ENCODE measurements at places on chromosomes 16 and 17. TPM values are rescaled to one million over a fixed set of nuclear protein-coding genes. Genes with fewer than 3 reads are reported as not detected.

- no peaks in the 10 kb centered on the region for H3K27me3 ChIP-seq
- no peaks in the 10 kb centered on the region for H3K36me3 ChIP-seq
- H3K4me1 ChIP-seq = no peaks in the 10 kb centered on the region
Observed at GRCh38 chr17:81120149-81120484, 45.2 kb upstream of the PVALEF start.

Gene TAC4
- total RNA-seq = not detected

Gene CDK5R1
- total RNA-seq = 2.5 TPM

GRCh38 chr17:57295526-57296023 is 39.3 kb downstream of the MSI2 start:
- H3K27ac ChIP-seq = no peak overlapping the region
- no peak for DNase-seq
- H3K36me3 ChIP-seq = peaks cover 59% of the 10 kb centered on the region
- no peaks in the 10 kb centered on the region for H3K27me3 ChIP-seq
- no peak overlapping the region for H3K4me3 ChIP-seq

GRCh38 chr17:48840441-48840840 is 9.6 kb downstream of the CALCOCO2 start:
- H3K4me3 ChIP-seq = no peak overlapping the region
- no peaks in the 10 kb centered on the region for H3K27me3 ChIP-seq
- peaks cover 36% of the 10 kb centered on the region for H3K36me3 ChIP-seq
- no peak for DNase-seq

DNA sequence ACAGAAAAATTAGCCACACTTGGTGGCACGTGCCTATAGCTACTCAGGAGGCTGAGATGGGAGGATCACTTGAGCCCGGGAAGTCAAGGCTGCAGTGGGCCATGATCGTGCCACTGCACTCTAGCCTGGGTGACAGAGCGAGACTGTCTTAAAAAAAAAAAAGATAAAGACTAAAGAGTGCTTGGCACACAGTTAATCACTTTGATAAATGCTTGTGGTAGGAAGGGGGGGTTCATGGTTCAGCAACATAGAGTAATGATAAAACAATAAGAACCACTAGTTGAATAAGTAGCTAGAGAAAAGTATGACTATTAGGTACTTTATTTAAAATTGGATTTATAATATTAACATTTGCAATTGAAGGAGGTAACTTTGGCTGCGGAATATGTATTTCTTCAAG is 43.3 kb downstream of the USP32 start:
- H3K36me3 ChIP-seq = peaks cover 4% of the 10 kb centered on the region
- H3K4me3 ChIP-seq = no peak overlapping the region
- peaks cover 11% of the 10 kb centered on the region for H3K4me1 ChIP-seq
- no peaks in the 10 kb centered on the region for H3K27me3 ChIP-seq
- DNase-seq = no peak
- H3K27ac ChIP-seq = no peak overlapping the region

DNA sequence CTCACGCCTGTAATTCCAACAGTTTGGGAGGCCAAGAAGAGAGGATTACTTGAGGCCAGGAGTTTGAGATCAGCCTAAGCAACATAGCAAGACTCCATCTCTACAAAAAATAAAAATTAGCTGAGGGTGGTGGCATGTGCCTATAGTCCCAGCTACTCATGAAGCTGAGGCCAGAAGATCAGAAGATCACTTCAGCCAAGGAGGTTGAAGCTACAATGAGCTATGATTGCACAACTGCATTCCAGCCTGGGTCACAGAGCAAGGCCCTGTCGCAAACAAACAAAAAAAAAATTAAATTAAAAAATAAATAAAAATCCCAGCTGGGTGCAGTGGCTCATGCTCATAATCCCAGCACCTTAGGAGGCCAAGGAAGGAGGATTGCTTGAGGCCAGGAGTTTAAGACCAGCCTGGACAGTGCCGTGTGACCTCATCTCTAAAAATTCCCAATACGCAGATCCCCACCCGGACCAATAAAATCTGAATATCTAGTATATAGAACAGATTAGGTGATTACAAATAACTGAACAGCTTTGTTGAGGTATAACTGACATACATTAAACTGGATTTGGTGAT is 18.2 kb upstream of the ATF7IP2 start:
- no peaks in the 10 kb centered on the region for H3K36me3 ChIP-seq
- H3K27ac ChIP-seq = peak overlapping the region; percentile 64
- H3K4me3 ChIP-seq = no peak overlapping the region
- no peaks in the 10 kb centered on the region for H3K27me3 ChIP-seq
- H3K4me1 ChIP-seq = peaks cover 60% of the 10 kb centered on the region
- peak; percentile 82 for DNase-seq

Gene LIG3
- total RNA-seq = 36.2 TPM

- H3K27me3 ChIP-seq = peaks cover 18% of the 10 kb centered on the region
- peaks cover 10% of the 10 kb centered on the region for H3K4me1 ChIP-seq
- H3K27ac ChIP-seq = no peak overlapping the region
- no peak overlapping the region for H3K4me3 ChIP-seq
Observed at GRCh38 chr16:58493756-58494431, 6.0 kb upstream of the NDRG4 start.

Gene PIRT
- not detected for total RNA-seq

GRCh38 chr16:68263559-68264127 is 683 bp upstream of the SLC7A6 start:
- no peaks in the 10 kb centered on the region for H3K27me3 ChIP-seq
- peaks cover 53% of the 10 kb centered on the region for H3K4me1 ChIP-seq
- H3K4me3 ChIP-seq = peak overlapping the region; percentile 100
- no peak for DNase-seq
- H3K27ac ChIP-seq = peak overlapping the region; percentile 97

GRCh38 chr16:9256196-9256595 is 164.8 kb downstream of the HAPSTR1 start:
- H3K27me3 ChIP-seq = no peaks in the 10 kb centered on the region
- peaks cover 14% of the 10 kb centered on the region for H3K4me1 ChIP-seq
- H3K27ac ChIP-seq = no peak overlapping the region
- peak; percentile 66 for DNase-seq
- no peak overlapping the region for H3K4me3 ChIP-seq
- H3K36me3 ChIP-seq = no peaks in the 10 kb centered on the region

DNA sequence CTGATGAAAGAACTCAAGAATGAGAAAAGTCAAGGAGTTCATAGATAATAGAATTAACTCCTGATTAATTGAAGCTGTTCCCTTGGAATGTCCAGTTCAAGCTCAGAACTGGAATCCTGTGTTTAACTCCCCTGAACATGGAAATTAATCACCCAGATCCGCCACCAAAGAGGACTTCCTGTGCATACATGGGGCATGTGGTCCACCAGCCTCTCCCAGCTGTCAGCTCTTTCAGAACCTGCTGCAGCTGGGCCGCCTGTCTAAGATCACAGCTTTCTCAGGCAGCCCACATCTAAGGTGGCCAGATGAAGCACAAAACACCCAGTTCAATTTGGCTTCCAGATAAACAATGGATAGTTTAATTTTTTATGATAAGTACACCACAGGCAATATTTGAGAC is 203.7 kb upstream of the COX10 start:
- no peak overlapping the region for H3K27ac ChIP-seq
- H3K4me3 ChIP-seq = no peak overlapping the region
- no peaks in the 10 kb centered on the region for H3K27me3 ChIP-seq
- no peaks in the 10 kb centered on the region for H3K36me3 ChIP-seq

- H3K27me3 ChIP-seq = peaks cover 54% of the 10 kb centered on the region
- peaks cover 8% of the 10 kb centered on the region for H3K4me1 ChIP-seq
- DNase-seq = no peak
Observed at GRCh38 chr17:77720946-77721845, 237.3 kb upstream of the TNRC6C start.

- peaks cover 87% of the 10 kb centered on the region for H3K4me1 ChIP-seq
- no peak overlapping the region for H3K27ac ChIP-seq
- DNase-seq = no peak
- no peak overlapping the region for H3K4me3 ChIP-seq
- H3K27me3 ChIP-seq = no peaks in the 10 kb centered on the region
Observed at GRCh38 chr17:75454193-75454592, 2.2 kb upstream of the TMEM94 start.

Gene B3GNT9
- total RNA-seq = 3.1 TPM

All from HepG2 (cell line).